ENCODE measurements at places on chromosomes 1 and 21. TPM values are rescaled to one million over a fixed set of nuclear protein-coding genes. Genes with fewer than 3 reads are reported as not detected.

CAPN8 gene
- total RNA-seq = not detected

MUL1 gene
- 17.8 TPM for total RNA-seq

ITPKB gene
- total RNA-seq = 37.1 TPM

ACOT11 gene
- total RNA-seq = 2.0 TPM

SYCP1 gene
- not detected for total RNA-seq

RXRG gene
- not detected for total RNA-seq

FCRLA gene
- not detected for total RNA-seq

SLC45A1 gene
- total RNA-seq = 0.86 TPM

TFAP2E gene
- 0.73 TPM for total RNA-seq

XCL2 gene
- total RNA-seq = 1.9 TPM

ADORA3 gene
- total RNA-seq = 0.57 TPM

FCRL1 gene
- 0.09 TPM for total RNA-seq

TSPEAR gene
- total RNA-seq = not detected

NCF2 gene
- total RNA-seq = 22.9 TPM

FCRL5 gene
- total RNA-seq = not detected

CLCNKA gene
- not detected for total RNA-seq

SHISAL2A gene
- 8.4 TPM for total RNA-seq

TMIGD3 gene
- not detected for total RNA-seq

PKLR gene
- not detected for total RNA-seq

KIF26B gene
- 0.02 TPM for total RNA-seq

ABL2 gene
- 8.5 TPM for total RNA-seq

MROH7 gene
- 0.27 TPM for total RNA-seq

ZNF648 gene
- total RNA-seq = not detected

DCDC2B gene
- total RNA-seq = not detected

FRRS1 gene
- total RNA-seq = 2.4 TPM

CNIH4 gene
- total RNA-seq = 42.4 TPM

GRHL3 gene
- not detected for total RNA-seq

CHIA gene
- not detected for total RNA-seq

GPR137B gene
- 4.2 TPM for total RNA-seq

TTF2 gene
- total RNA-seq = 100 TPM

PGLYRP3 gene
- total RNA-seq = not detected

OPTC gene
- not detected for total RNA-seq

CD84 gene
- 40.8 TPM for total RNA-seq

OLFML3 gene
- 0.14 TPM for total RNA-seq

PEX11B gene
- total RNA-seq = 29.8 TPM

COA7 gene
- 19.4 TPM for total RNA-seq

AK4 gene
- 44.0 TPM for total RNA-seq

CASQ2 gene
- total RNA-seq = not detected

ARL8A gene
- 62.9 TPM for total RNA-seq

SERPINC1 gene
- total RNA-seq = 0.43 TPM

CACNA1S gene
- total RNA-seq = not detected

CELA2A gene
- total RNA-seq = not detected

CIART gene
- total RNA-seq = 1.3 TPM

Data from T-helper 2 cell treated with Interferon-gamma antibody and Interleukin-4, amounts not matched to agents 100 ng/mL and 5 ng/mL, for 36 hours (primary cell).